Activated T-cell treated with anti-CD3 and anti-CD28 coated beads, Interleukin-2, amount 50 U/mL, for 4 hours (primary cell): ENCODE measurements at places on chromosomes 1 and 21.

- DNase-seq = no peak
Measured at GRCh38 chr1:17671314-17671705, 83.8 kb upstream of the ACTL8 start.

DNA sequence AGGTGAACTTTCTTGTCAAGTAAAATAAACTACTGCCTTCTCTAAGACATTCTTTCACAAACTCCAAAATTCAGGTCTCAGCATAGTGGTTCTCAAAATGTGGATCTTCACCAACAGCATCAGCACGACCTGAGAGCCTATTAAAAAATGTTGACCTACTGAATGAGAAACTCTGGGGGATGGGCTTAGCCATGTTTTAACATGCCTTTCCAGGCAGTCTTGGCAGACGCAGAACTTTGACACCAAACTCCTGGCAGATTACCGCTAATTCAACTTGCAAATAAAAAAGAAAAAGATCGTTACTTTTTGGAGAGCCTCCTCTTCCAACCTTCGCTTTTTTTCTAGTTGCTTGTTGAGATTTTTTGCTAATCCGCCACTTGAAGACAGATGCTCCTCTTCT is 35.1 kb downstream of the ARHGAP29 start:
- no peak for DNase-seq

GRCh38 chr1:86409416-86410021 is 13.4 kb upstream of the ODF2L start:
- DNase-seq = no peak

GRCh38 chr1:207040181-207040533 is 7.6 kb upstream of the C1orf116 start:
- DNase-seq = no peak
